Activated T-helper 1 cell treated with anti-CD3 and anti-CD28 coated beads, Interleukin-2, amount 50 U/mL, for 16 hours (primary cell): ENCODE measurements at places on chromosomes 7 and 10.
A peak's percentile ranks its signal among the peaks of the same experiment; 100 is the strongest.

DNA sequence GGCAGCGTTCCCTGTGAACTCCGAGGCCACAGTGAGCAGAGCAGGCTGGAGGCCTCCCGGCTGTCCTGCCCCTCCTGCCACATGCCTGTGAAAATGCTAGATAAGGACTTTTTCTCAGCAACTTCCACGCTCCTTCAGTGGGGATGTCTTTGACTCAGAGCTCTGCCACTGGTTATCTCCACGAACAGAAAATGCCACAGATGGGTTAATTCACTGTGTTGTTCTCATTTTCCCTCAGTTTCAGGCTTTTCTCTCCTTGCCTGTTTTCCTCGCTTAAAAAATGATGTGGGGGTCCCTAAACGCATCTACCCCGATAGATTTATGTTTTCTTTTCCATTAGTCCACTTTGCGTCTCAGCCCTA lies 51.3 kb downstream of the IKZF1 start:
- no peak for DNase-seq

GRCh38 chr7:3649250-3649649 lies 348.2 kb downstream of the SDK1 start:
- DNase-seq = no peak

DNA sequence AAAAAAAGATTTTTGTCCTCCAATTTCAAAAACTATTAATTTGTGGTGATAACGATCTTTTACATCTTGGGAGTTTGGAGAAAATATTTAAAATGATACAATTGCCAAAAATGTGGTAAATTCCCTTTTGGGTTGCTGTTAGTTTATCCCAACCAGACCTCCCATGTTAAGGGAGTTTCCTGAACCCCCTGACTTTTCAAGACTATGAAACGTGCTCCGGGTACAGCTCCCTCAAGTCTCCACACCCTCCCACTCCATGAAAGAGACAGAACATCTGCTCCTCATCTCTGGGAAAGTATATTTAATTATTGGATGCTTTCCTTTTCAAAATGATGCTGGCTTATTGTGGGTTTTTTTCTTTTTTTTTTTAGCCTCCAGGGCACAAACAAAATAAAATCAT lies 534.6 kb upstream of the NRP1 start:
- no peak for DNase-seq

DNA sequence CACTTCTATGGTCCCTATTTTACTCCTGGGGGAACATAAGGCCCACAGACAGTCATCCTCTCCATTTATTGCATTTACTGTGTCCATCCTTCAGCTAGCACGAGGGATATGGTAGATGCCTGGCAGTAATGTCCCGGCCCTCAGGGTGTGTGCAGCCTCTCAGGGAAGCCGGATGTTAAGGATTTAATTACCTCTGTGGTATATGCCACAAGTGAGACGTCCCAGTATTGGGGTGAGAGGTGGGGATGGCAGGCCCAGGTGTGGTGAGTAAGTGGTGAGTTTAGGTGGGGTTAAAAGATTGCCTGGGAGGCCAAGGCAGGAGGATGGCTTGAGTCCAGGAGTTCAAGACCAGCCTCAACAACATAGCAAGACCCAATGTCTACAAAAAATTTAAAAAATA lies 144.9 kb downstream of the SH3PXD2A start:
- no peak for DNase-seq

GRCh38 chr7:148726385-148726784 lies 27.7 kb downstream of the CUL1 start:
- no peak for DNase-seq

- DNase-seq = no peak
Observed at GRCh38 chr7:132191418-132191817, 384.9 kb downstream of the PLXNA4 start.

DNA sequence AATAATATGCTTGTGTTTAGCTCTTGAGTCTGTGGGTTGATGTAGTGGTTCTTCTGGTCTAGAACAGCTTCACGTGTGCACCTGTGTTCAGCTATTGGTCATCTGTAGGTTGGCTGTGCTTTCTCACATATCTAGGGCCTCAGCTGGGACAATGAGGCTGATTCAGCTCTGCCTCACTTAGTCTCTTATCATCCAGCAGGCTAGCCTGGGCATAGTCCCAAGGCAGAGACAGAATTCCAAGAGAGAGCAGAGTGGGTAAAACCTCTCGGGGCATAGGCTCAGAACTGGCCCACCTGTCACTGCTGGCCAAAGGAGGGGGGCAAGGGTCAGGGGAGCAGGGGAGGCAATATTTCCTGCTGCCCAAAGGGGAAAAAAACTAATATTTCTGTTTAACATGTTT lies 32.0 kb upstream of the MXI1 start:
- DNase-seq = no peak

- no peak for DNase-seq
Observed at GRCh38 chr7:100696123-100696521, 2.1 kb upstream of the GIGYF1 start.

DNA sequence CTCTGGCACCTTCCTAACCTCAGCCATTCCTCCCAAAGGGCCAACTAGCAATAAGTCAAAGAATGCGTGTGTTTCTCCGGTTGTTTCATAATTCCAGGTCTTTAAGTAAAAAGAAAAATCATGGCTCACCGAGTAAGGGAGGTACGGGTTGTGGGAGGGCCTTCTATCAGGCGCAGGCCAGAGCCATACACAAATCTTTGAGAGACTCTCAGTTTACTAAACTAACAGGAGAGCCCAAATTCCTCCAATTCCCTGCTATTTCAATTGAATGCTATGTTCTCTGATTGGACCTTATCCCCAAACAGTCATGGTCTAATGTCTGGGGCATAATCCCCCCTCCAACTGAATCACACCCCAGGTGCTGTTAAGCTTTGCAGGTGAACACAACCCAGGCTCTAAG lies 26.2 kb upstream of the SLF2 start:
- DNase-seq = no peak

DNA sequence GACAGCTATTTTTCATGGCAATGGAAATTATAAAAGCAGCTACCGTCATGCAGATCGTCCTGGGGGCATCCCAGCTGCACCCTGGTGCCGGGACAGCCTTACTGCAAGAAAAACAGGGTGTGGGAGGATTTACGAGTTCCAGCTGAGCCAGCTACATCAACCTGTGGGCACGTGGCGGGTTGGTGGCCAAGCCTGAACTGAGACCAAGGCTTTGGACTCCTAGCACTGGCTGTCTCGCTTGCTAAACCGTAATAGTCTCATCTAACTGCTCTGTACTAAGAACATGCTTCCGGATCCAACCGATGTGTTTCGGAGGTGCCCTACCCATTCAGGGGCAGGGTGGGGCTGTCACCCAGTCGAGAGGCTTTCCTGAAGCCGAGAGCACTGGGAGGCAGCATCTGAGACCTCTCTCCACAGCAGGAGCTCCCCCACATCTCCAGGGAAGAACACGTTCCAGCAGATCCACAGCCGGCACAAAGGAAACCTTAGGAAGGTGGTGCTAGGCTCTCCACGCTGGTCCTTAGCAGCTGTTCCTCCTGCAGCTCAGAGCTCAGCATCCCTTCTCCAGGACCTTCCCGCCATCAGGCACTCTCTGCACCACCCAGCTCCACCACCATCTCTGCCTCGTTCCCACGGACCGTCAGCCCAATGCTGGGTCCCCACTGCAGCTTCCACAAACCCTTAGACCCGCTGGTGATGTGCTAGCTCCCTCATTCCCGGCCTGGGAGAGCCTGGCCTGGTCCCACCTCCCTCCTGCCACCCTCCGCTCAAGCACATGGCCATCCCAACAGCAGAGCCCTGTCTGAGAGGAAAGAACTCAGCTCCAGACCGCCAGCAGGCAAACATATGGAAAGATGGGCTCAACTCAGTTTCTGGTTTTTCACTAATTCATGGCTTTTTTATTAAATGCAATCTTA lies 158.5 kb downstream of the PTPRN2 start:
- no peak for DNase-seq

DNA sequence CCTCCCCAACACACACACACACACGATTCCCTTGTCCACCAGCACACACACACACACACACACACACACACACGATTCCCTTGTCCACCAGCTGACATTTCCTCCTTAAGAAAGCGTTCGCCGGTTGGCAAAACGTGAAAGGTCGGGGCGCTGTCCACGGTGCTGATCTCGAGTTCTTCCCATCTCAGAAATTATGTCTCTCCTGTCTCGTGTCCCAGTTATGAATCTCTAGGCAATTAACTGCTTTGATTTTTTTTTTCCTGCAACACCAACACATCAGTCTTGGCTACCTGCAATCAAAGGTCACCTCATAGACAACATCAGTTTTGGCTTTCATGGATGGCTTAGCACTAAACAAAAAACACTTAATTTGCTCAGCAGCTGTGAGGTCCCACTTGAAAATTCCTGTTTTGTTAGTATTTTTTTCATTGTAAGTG lies 1.9 kb downstream of the INA start:
- no peak for DNase-seq

DNA sequence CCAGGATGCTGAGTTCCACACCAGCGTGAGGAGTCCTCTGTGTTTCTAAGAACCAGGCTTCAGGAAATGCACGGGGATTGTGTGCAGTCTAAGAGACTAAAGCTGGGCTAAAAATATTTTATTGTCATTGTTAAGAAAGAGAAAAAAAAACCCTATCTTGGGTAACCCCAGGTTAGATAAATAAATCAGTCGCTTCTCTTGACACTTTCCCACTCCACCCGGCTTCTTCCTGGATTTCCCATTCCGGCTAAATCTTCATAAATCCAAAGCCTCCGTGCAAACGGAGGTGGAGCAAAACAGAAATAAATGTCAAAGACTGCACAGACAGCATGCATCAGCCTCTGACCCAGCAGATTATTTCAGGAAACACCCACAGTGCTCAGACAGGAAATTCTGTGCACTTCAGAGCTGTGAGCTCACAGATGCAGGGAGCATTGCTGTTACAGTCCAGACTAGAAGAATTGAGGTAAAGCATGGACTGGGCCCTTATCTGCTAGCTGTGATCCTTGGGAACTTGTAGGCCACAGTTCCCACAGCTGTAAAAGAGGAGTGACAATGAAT lies 44.8 kb upstream of the GRID1 start:
- no peak for DNase-seq

DNA sequence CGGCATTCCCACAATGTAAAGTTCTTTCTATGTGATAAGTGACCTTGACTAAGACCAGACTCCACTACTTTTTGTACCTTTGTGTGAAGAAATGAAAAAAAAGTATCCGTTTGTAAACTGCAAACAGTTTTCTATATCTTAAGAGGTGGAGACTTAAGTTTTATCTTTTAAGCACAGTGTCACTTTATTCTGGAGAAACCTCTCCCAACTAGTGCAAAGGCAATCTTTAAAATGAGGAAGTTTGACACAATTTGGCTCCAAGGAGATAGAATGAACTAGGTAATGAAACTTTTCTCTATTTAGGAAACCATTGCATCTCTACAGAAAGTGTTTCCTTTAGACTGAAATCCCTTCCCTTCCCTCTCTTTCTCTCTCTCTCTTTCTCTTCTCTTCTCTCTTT lies 122.9 kb downstream of the SAMD9 start:
- no peak for DNase-seq

DNA sequence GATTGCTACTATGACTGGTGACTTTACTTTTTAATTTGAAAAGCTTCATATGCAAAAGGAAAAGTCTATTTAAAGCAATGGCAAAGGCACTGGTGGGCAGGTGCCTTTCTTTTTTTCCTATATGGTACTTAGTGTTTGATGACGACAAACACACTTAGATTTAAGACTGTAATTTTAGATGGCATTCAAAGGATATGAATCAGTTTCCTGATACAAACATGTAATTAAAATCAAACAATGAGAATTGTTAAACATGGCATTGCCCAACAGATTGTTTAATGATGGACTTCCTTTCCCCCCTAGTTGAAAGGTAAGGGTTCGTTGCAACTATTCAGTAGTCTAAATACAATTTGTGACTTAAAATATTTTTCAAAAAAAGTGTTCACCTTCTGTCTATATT lies 106.5 kb upstream of the SEMA3C start:
- no peak for DNase-seq

- DNase-seq = no peak
Observed at GRCh38 chr10:122152544-122152943, 118.6 kb upstream of the BTBD16 start.

DNA sequence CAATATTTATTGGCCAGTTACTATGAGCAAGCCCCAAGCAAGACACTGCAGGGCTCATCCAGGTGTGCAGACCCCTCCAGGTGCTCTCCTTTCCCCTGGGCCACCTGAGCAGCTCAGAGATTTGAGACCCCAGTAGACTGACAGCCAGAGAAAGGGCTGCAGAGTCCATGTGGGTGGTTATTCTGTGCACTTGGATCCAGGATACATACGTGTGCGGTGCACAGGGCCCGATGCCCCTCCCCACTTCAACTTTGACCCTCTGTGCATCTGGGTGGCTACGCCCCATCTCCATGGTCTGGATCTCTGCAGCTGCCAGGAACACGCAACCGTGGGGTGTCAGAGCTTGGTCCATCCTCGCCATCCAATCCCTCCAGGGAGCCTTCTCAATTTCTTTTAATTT lies 72.9 kb downstream of the MKI67 start:
- no peak for DNase-seq

GRCh38 chr7:136555933-136556332 lies 312.5 kb upstream of the CHRM2 start:
- DNase-seq = no peak

- DNase-seq = no peak
Observed at GRCh38 chr10:13890233-13891127, 303.7 kb downstream of the PRPF18 start.

- DNase-seq = peak; percentile 60
Observed at GRCh38 chr10:67788028-67788886, 49.7 kb downstream of the DNAJC12 start.

DNA sequence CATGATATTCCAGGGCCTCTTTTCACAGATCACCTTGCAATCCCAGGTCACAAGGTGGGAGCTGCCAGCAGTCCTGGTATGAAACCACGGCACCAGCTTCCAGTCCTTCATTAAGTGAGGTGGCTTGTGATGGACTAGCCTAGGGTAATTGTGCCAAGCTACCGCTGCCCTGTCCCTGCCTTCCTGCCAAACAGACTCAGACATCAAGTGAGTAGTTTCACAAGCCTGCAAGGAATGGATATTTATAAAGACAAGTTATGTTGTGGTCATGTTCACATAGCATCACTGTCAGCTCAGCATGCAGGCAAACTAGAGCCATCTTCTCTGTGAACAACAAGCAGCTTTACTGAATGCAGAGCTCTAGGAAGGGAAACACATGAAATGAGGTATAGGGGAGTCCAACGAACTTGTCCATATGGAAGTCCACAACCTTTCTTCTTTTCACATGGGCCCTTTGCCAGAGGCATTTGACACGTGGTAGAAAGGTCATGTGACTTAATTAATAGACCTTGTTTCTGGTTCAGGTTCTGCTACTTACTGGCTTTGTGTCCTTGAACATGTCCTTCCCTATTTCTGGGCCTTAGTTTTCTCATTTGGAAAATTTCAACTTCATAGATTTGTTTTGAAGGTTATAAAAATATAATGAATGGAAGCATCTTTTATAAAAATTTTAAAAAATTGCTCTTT lies 1061.2 kb downstream of the KCNMA1 start:
- DNase-seq = no peak

DNA sequence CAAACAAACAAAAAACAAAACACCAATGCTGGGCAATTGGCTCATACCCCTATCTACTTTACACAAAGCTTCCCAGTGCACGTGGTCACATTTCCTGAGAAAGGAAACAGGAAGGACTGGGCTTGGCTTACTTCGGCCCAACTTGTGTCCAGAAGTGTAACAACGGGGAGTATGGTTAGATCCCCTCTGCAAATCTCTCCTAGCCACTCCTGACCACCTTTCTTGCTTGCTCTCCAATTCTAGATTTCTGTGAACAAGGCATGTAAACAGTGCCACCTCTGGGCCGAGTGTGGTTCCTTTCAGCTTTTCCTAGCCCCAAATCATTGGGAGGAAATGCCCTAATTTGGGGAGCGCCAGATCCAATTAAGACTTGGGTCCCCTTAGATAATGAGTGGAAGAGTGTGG lies 21.0 kb upstream of the FRAT2 start:
- no peak for DNase-seq
